Caki2 (cell line): ENCODE measurements at places on chromosomes 16 and 17.

GRCh38 chr16:14111713-14112538, 40.8 kb downstream of the MRTFB start:
- no peak for DNase-seq

- DNase-seq, result no peak
Observed at GRCh38 chr17:75020331-75021110, 8.1 kb downstream of the MRPL58 start.

- no peak for DNase-seq
Observed at GRCh38 chr17:73069164-73069770, 23.2 kb downstream of the SLC39A11 start.

DNA sequence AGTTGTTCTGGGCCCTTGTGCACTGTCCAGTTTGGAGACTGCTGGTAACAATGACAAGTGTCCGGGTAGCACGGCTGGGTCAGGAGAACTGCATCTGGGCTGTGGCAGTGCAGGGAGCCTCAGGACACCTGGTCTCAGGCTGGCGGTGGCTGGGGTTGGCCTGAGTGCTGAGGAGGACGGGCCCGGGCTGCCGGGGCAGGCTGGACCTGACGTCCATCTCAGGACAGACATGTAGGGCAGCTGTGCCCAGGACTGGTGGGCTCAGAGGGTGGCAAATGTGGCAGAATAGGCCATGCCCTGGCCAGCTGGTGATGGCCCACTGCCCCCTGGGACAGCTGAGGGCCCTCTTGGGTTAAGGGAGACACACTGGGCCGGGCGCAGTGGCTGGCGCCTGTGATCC, 4.2 kb upstream of the NLRC3 start:
- no peak for DNase-seq

GRCh38 chr17:58702045-58702476, 9.7 kb downstream of the RAD51C start:
- no peak for DNase-seq

DNA sequence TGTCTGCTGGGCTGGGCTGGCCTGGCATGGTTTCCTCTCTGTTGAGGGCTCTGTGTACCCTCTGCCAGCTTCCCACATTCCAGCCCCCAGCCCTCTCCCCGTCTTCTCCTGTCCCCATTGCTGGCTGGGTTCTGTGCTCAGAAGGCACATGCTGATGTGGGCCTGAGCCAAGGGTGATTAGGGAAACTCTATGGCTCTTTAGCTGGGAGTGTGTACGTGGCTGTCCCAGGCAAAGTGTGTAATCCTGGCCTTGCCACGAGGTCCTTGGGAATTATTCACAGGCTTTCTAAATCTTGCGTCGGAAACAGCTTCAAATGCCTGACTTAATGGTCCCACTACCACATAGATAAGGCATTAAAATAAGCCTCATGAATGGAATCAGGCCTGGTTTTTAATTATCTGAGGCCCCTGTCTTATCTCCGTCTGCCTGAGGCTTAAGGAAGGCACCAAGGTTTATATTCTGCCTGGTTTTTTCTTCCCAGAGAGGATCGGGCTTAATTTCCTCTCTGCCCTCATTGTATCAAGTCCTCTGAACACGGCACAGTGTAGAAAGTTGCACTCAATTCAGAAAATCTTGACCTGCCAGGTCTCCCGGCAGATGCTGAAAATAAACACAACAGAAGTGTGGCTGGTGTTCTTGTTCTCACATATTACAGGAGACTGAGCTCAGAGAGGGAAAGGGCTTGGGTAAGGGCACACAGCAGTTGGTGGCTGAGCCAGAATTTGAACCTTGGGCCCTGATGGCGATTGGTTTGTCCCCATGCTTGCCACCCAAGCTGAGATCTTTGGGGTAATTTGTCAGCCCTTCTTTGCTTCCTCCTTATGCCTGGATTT, 52.9 kb upstream of the LGALS9 start:
- no peak for DNase-seq
